ENCODE measurements at places on chromosomes 12 and 14.

GRCh38 chr12:75792687-75793086, 238.9 kb downstream of the PHLDA1 start:
- no peak for DNase-seq

DNA sequence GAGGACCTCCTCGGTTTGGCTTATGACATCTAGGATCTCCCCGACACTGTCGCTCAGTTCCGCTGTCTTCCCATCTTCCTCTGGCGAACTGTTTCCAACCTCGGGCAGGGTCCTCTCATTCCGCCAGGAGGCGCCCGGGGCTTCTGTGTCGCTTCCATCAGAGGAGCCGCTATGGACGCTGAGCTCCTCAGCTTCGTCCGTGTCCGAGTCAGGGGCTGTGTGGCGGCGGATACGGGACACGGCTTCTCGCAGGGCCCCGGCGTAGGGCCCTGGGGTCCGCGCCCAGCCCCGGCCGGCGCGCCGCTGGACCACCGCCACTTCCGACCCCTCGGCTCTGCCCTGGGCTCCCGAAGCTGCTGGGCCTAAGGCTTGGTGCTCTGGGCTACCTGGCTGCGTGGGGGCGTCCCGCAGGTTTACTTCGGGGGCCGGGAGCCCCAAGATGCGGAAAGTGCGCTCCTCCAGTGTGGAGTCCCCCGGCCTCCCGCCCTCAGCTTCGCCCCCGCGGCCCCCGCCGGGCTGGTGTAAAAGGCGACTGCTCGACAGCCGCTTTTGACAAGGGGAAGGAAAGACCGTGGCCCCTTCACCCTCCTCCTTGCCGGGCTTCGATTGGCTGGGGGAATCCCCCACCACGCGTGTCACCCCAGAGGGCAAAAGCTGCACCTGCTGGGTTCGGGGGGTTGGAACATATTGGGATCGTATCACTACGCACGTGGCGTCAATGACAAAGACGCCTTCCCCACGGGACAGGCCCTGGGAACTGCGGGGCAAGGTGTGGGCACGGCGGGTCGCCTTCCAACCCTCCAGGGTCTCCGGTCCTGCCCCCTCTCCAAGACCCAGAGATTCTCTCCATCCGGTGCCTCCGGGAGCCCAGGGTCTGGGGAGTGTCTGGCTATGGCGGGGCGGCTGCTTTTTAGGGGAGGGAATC, 2.1 kb downstream of the DDN start:
- DNase-seq, result peak; percentile 79

DNA sequence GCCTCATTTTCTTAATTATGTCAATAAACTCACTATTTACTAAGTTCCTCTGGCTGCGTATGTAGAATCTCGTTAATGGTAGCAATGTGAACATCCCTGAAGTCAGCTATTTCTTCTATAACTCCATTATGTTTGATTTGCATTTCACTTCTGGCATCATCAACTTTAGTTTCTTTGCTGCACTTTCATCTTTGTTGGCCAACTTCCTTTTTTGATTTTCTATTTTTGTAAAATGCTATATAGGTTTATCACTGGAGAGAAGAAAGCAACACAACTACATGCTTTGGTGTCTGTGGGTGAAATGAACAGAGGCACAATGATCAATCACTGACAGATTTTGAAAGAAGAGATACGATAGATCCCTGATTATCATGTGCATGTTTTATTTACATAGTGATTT, 58.5 kb upstream of the ATF7IP start:
- no peak for DNase-seq

DNA sequence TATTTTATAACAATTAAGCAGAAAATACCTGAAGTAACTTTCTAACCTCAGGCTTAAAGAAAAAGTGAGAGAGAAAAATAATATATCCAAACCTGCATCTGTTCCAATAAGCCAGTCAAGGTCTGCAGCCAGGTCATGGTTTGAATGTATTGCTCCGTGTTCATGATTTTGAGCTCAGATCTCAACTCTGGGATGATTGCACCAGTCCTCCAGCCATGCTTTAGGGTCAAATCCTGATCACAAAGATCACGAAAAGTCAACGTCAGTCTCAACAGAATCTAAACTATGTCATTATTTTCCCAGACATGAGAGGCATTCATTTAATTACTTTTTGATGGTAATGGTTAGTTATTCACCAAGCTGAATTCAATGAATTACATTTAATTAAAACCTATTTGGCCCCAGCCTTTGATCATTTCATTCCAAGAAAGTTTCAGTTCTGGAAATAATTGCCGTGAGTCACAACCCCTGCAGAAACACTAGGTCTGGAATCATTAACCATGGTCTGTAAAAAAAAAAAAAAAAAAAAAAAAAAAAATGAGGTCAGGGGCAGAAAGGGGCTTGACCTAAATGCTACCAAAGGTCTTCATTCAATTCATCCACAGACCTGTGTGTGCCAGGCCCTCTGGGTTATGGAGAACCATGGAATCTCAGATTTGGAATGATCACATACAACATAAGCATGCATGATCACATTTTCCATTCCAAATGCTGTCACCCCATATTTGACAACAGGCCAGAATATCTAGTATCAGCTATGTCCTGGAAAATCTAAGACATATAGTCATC, 55.6 kb downstream of the NT5DC3 start:
- DNase-seq, result no peak

DNA sequence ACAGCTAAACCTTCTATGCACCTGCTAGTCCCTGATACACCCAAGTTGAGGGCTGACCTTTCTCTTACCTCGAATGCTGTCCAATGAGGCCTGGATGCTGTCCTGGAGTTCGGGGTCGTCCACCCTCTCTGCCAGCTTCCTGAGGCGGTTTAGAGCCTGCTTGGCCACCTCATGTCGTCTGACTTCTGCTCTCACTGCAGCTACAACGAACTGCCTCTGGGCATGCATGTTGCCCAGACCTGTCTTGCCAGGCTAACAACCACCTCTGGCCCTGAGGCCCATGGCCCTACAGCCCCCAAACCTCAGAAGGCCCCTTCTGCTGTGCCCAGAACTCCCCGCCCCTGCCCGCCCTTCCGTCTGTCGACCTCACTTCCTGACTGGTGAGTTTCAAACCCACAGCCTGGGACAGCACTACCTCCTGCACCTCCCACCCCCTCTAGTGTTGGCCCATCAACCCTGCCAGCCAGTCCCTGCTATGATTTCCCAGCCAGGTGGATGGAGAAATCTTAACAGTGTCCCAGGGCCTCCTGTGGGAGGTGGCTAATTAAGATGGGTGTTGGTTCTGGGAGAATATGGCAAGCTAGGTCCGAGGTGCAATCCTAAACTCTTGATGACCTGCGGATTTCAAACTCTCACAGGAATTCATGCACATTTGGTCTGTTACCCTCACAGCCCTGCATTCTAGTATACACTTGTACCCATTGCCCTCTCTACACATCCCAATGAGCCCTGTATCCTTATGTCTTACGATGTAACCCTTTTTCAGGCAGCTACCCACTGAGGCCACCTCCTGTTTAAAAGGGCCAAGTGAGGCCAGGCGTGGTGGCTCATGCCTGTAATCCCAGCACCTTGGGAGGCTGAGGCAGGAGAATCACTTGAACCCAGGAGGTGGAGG, 2.7 kb upstream of the TSPAN31 start:
- DNase-seq, result peak; percentile 82

DNA sequence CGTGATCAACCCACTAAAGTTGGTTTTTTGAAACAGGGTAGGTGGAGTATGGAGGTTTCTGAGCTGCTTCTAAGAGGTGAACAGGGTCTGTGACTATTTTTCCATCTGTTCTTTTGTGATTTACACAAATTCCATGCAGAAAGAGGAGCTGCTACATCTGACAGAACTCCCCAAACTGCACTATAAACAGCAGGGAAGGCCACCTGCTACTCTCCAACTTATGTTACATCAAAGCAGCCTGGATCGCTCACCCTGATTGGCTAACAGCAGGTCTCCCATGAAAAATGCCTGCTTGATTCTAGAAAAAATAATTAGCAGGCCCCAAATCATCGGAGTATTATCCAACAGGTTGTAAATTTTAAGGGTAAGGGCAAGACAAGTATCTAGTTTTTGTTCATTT, 282.9 kb upstream of the FLRT2 start:
- no peak for DNase-seq

- DNase-seq, result no peak
Observed at GRCh38 chr12:122124370-122124769, 45.8 kb downstream of the MLXIP start.

- no peak for DNase-seq
Observed at GRCh38 chr12:6618483-6619225, 11.5 kb upstream of the CHD4 start.

DNA sequence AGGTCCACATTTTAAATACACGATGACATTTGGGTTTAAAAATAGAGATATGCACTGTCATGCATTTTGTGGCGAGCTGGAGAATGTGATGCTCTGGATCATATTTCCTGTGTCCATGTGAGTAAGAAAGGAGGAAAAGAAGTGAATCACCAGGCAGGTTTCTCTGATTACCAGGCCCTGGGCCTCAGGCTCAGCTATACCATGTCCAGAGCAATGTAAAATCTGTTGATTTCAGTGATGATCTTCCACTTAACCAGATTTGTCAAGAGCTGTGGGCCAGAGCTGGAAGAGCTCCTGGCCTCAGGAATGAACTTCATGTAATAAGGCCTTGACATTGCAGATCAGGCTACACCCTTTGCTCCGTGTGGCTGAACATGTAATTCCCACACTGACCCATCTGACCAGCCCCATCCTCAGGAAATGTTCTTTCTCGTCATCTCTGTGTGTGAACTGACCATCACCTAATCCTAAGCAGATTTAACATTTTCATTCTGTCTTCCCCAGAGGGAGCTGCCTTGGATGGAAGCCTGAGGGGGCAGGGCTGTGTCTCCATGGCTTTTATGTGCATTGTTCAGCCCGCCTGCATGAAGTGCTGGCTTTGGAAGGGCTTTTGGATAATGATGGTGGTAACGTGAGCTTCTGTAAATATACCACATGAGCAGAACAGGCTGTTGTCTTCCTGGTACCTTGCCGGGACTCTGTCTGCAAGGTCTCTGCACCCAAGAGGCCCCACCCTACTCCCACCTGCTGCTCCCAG, 54.5 kb downstream of the CRACR2A start:
- no peak for DNase-seq

GRCh38 chr14:74563586-74564159, 48.4 kb downstream of the LTBP2 start:
- no peak for DNase-seq

GRCh38 chr12:19759227-19759626, 319.9 kb downstream of the AEBP2 start:
- DNase-seq, result no peak

GRCh38 chr12:119804011-119804641, 73.0 kb downstream of the CIT start:
- DNase-seq, result peak; percentile 4

GRCh38 chr12:92595663-92596062, 107.1 kb upstream of the PLEKHG7 start:
- DNase-seq, result no peak

DNA sequence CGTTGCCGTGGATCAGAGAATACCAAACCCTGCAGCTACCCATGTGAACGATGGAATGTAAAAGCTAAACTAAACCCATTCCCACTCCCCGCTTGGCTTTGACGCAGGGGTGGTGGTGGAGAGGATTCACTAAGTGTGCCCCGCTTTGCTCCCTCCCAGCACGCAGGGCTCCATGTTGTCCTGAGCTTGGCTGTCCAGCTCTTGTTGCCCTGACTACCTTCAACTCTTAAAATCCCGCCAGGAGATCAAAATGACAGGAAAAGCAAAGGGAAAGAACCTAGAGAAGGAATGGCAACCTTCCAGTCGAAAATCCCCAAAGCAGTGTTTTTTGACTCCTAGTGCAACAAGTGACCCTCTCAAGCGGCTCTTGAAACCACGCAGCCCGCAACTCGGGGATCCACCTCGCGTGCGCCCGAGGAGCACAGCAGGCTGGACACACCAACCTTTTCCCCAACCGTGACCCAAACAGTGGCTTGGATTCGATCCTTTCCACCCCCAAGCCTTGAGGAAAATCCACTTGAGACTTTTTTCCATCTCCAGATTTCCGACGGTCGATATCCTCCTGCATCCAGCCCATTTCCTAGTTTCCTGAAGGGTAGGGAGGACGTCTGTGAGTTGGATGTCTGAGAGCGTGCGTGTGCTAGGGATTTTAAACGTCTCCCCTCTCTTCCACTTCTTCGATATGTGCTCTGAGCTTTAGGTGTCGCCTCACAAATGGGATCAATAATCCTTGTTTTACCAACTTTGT, 1.4 kb downstream of the SYT10 start:
- DNase-seq, result no peak

- DNase-seq, result no peak
Observed at GRCh38 chr14:68677476-68677875, 115.4 kb downstream of the ZFP36L1 start.

DNA sequence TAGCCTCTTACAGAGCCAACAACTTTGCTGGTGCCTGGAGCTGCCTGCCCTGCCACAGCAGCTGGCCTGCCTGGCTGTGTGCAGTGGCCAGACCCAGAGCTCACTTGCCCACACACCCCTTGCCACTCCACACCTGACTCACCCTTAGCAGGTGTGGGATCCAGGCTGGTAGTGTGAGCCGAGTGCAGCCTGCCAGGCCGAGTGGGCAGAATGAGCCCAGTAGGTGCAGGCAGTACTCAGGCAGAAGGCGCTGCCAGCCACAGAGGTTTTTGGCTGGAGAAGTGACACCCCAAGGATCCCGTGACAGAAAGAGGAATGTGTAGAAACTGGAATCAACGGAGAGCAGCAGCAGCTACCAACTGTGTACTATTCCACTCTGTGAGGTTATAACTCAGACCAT, 29.8 kb upstream of the PYGL start:
- no peak for DNase-seq

DNA sequence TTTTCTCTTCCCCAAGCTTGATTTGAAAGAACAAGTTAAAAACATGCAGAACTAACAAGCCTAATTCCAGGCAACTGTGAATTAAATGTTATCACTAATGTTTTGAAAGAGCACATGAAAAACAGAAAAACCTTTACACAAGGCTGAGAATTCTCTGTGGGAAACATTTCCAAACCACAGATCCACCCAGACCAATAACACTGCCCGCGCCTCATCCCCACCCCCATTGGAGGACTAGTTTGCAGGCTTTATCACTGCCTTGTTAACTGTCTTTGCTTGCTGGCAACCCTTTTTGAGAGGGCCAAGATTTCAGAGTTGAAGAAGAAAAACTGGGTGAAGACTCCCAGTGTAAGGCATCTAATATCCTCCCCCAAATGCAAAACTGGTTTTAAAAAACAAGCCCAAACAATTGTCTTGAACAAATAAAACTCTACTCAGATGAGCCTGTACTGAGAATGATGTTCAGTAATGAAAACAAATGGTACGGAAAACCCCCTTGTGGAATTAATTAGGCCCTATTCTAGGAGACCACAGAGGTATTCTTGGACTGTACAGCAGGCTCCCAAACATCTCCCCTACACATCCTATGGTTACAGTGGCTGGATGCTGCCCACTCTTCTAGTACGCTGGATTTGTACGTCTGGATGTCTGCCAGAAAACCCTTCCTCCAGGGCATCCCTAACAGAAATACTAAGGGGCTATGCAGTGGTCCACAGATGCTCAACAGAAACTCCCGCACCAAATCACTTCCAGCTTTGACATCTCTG, 5.8 kb downstream of the MAX start:
- DNase-seq, result no peak
